ENCODE measurements at places on chromosomes 5 and 9. TPM values are rescaled to one million over a fixed set of nuclear protein-coding genes. Genes with fewer than 3 reads are reported as not detected.

- DNase-seq: no peak
These were observed 489.3 kb downstream of the TLE4 start for GRCh38 chr9:80061096-80061495.

- DNase-seq: no peak
These were observed 104.4 kb downstream of the FRMD3 start for GRCh38 chr9:83433846-83434245.

GRCh38 chr5:167346461-167346860 is 945.0 kb upstream of the WWC1 start:
- DNase-seq: no peak

GRCh38 chr5:37391591-37391990 is 12.5 kb downstream of the WDR70 start:
- no peak for DNase-seq

- no peak for DNase-seq
These were observed 1.6 kb downstream of the GM2A start for GRCh38 chr5:151254556-151254955.

- peak; percentile 19 for DNase-seq
These were observed 135.6 kb upstream of the PPP1R26 start for GRCh38 chr9:135343837-135344522.

DNA sequence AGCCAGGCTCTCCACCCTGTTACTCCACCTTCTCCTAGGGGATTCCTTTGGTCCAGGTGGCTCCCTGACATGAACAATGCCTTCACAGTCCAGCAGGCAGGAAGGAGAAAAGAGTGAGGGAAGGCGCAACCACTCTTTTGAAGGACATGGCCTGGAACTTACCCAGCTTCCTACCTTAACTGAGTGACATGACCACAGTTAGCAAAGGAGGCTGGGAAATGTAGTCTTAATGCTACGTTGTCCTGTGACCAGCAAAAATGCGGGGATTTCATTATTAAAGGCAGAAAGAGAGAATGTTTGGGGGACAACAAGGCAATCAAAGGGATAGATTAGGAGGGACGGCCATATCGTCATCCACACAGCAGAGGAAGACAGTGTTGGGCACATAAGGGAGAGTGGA is 100.3 kb upstream of the ERCC6L2 start:
- no peak for DNase-seq

- no peak for DNase-seq
These were observed 50.9 kb upstream of the AFAP1L1 start for GRCh38 chr5:149220750-149221149.

DNA sequence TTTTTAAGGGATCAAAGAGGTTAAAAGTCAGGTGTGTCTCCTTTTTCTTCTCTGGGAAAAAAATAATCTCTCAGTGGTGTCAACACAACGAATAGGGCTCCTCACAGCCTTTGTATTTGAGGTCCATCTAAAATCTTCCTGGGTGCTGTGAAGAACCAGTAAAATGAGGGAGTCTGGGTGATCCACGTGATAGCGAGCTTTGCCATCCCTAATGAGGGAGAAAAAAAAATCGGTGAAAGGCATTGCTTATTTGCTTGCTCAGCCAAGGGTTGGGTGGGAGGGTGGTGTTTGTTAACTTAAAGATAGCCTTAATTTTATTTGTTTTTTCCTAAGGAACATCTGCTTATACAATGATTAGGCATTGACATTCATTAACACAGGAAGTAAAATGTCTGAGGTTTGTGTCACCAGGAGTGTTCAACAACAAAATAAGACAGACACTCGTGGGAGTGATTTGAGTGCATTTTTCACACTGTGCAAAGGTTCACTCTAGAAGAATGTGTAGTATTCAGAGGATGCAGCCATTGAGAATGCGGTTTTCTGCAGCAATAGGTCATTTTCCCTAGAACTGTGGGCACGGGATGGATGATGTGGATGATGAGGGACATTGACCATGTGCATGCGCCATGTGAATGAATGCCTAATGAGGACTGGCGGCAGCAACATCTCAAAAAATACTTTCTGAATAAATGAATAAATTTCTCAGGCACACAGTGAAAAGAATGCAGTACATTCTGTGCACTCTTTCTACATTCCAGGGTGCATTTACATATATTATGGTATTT is 369.5 kb downstream of the NTRK2 start:
- no peak for DNase-seq

DNA sequence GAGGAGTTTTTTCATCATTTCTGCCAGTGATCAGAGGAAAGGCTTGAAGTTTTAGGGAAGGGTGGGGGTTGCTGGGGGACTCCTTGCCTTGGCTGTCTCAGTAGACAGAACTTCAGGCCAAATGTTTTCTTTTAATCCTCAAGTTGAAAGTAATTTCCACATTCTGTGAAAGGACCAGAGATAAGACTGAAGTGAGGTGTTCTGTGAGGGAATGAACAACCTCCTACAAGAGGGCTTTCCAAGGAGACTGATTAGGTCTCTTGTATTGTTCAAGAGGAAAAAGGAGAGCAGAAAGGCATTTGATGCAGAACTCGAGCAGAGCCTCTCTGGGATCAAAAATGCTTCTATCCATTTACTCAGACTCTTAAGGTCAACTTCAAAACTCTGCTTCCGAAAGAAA is 282.1 kb upstream of the ATP10B start:
- DNase-seq: no peak

- DNase-seq: no peak
These were observed 9.9 kb downstream of the PLK2 start for GRCh38 chr5:58450018-58450417.

GRCh38 chr9:68694125-68694524 is 10.9 kb upstream of the PIP5K1B start:
- DNase-seq: no peak

DNA sequence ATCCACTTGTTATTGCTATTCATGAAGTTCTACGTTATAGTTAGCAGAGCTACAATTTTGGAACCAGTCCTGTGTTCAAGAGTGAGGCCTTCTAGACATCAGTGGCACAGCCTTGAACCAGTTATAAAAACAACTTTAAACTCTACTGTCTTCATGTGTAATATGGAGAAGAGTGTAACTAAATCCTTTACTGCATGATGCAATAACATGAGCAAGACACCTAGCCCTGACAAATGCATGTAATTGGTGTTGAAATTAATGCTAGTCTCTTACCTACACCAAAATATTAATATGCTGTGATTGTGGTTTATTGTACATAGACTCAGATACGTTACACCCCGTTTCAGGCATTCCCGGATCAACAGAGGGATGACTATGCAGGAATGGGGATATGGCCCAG is 654.6 kb downstream of the IRX1 start:
- no peak for DNase-seq

- peak; percentile 89 for DNase-seq
These were observed at the start of gene PGGT1B for GRCh38 chr5:115262321-115263077. Gene PGGT1B (minus strand): TSS chr5:115262877. CDS start chr5:115262851, 26 bp downstream.

- no peak for DNase-seq
These were observed 4.8 kb downstream of the ATP6V1G1 start for GRCh38 chr9:114592356-114592755.

GRCh38 chr5:147854894-147855773 is 23.4 kb upstream of the SCGB3A2 start:
- DNase-seq: no peak

DNA sequence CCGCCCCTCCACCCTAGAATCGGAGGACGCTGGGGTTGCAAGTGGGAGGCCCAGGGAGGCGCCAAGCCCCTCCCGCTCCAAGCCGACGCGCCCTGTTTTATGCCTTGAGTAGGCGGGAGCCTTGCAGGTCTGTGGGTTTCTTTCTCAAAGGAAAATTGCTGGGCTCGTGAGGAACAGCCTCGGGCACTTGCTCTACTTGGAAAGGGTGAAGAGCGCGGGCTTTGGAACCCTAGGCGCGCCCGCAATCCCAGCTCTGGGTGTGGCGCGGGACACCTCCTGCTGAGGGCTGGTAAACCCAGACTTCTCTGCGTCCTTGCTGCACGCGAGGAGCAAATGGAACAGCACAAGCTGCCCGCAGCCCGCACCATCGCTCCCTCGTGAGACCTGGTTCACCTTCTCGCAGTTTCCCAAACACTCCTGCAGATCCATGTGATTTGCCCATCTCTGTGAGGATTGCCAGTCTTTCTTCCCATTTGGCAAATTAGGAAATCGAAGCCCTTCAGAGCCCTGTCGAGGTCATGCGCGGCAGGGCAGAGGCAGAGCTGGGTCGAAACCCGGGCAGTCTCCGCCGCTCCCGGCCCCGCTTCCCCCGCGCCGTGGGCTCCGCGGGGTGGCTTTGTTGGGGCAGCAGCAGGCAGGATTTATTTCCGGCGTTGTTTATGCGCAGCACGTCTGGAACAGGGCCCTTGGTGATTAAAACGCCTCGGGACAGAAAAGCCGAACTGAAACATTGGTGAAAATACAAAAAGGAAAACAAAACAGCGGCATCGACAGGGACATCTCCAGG is 98.4 kb upstream of the CPLX2 start:
- DNase-seq: no peak

- no peak for DNase-seq
These were observed 23.5 kb downstream of the SLC25A25 start for GRCh38 chr9:128091571-128091970.

GRCh38 chr5:91318724-91319123 is 64.4 kb downstream of the ARRDC3 start:
- no peak for DNase-seq

GRCh38 chr5:151338734-151339133 is 8.6 kb downstream of the SLC36A2 start:
- no peak for DNase-seq

DNA sequence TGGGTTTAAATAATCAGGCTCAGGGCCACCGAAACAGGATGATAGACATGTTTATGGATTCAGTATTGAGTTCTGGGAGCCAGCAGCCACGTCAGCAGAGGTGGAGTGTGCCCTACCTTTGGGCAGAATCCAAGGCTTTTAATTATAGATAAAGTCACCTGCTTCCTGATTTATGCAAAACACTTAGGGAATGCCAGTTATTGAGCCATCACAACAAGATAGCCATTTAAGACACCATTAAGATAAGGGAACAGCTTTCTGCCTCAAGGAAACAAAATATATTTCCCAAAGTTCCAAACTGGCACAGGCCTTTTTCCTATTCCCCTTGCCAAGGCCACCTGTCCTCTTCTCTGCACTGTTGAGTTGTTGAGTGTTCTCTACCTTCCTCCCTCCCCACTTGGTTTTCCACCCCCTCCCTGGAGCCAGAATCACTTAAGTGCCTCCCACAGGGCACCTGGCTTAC is 2.4 kb downstream of the CCL28 start:
- DNase-seq: peak; percentile 58

- no peak for DNase-seq
These were observed 23.9 kb downstream of the RORB start for GRCh38 chr9:74521009-74521408.

- DNase-seq: peak; percentile 35
These were observed 353 bp upstream of the TMED9 start for GRCh38 chr5:177591690-177592009.

DNA sequence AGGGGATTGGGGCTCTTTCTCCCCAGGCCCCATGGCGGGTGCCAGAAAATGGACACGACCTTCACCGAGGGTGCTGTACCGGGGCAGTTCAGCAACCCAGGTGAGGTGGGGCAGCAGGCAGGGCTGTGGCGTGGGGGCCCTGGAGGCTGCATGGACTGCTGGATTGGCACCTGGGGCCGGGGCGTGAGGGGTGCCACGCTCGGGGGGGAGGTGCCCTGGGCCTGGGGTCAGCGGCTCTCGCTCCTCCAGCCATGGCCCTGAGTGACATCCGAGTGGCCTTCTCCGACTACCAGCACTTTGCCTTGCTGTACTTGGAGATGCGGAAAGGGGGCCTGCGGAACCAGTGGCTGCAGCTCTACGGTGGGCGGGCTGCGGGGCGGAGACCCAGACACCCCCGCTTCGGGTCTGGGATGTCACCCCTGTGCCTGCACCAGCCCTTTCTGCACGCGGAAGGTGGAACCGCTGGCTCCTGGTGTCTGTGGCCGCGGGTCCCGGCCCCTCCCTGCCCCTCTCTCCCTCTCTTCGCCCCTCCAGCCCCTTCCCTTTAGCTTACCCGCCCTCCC is 1.8 kb downstream of the LCNL1 start:
- DNase-seq: no peak

DNA sequence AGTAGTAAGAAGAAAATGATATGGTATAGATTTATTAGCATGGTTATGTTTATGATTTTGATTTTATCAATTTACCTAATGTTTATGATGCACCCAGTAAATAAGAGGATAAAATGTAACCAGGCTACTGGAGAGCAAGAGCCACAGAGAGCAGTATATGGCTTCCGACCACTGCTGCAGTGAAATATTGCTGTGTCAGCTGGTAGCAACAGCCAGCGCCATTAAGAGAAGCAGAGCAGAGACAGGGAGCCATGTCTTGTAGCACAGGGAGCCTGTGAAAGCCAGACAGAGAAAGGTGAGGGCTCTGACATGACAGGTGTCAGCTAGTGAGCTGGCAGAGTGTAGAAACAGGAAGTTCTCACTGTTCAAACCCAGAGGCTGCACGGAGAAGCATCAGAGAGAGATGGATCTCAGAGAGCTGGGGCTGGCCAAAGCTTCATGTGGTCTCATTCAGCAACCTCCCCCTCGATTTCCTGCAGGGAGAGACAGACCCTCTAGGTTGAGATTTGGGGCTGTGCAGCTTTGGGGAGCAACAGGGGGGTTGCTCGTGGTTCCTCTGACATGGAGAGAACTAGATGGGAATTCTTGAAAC is 202.1 kb downstream of the MED10 start:
- no peak for DNase-seq

DNA sequence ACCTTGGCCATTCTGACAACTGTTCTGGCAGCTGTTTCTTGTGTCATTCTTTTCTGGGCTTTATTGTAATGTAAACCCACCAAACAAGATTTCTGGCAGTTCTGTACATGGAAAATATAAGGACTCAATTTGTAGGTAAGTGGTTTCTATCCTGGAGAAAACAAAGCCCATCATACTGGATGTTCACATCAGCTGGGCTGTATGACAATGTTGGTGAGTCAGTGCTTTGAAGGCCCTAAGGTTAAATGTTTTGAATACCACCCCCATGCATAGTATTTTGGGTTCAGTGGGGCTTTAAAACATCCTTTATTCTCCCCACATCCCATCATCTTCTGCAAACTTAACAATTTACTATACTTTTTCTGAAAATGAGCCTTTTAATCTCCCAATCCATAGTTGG is 52.5 kb downstream of the SH3GL2 start:
- DNase-seq: no peak

GRCh38 chr5:33470544-33470943 is 29.8 kb downstream of the TARS1 start:
- DNase-seq: no peak

GRCh38 chr5:96763026-96763425 is 44.7 kb downstream of the ERAP1 start:
- DNase-seq: no peak

- DNase-seq: no peak
These were observed 34.2 kb upstream of the MSH3 start for GRCh38 chr5:80620211-80620610.

- DNase-seq: no peak
These were observed 367.4 kb upstream of the SMARCA2 start for GRCh38 chr9:1647776-1648175.

Gene NR5A1
- not detected for total RNA-seq

Gene LAMC3
- 4.1 TPM for total RNA-seq

Gene NUTM2F
- not detected for total RNA-seq

Gene TMEM252
- 66.8 TPM for total RNA-seq

Gene SHLD3
- total RNA-seq: 3.9 TPM

Gene FGFR4
- total RNA-seq: 43.0 TPM

Gene WDR31
- 2.5 TPM for total RNA-seq

Gene AK3
- 119 TPM for total RNA-seq

Gene UGT3A2
- not detected for total RNA-seq

Gene LECT2
- not detected for total RNA-seq

Gene TRPM3
- 0.28 TPM for total RNA-seq

Gene PPP1R2B
- total RNA-seq: not detected
